Foreskin fibroblast (primary cell): ENCODE measurements at places on chromosomes 4 and X.
A peak's percentile ranks its signal among the peaks of the same experiment; 100 is the strongest.

DNA sequence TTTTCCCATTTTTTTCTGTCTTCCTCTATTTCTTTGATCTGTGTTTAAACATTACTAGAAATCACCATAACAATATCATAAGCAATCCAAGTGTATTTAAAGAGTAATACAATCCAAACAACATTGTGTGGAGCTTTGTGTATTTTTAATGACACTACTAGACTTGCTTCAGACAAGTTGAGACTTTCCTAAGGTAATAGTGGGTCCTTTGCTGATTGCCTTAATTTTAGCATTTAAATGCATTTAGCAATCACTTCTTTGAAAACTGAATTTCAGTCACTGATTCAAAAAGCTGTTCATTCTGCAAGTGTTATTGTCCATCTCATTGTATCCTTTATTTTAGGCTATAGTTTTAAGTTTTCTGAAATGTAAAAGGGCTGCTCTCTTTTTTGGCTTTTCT lies 804.8 kb downstream of the ADGRL3 start:
- DNase-seq: no peak

DNA sequence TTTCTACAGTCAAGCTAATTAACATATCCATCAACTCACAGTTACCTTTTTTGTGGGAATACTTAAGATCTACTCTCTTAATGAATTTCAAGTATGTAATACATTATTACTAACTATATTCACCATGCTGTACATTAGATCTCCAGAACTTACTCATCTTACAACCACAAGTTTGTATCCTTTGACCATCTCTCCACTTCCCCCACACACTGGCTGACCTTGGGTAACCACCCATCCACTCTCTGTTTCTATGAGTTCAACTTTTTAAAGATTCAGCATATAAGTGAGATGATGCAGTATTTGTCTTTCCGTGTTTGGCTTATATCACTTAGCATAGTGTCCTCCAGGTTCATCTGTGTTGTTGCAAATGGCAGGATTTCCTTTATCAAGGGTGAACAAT lies 30.5 kb upstream of the MAGED1 start:
- no peak for DNase-seq

GRCh38 chrX:122777766-122778165 lies 406.3 kb upstream of the GRIA3 start:
- DNase-seq: peak; percentile 2

- no peak for DNase-seq
These were observed 1066.9 kb upstream of the TENM3 start for GRCh38 chr4:181176306-181176705.

GRCh38 chrX:6568031-6568430 lies 33.1 kb upstream of the VCX3A start:
- DNase-seq: no peak

DNA sequence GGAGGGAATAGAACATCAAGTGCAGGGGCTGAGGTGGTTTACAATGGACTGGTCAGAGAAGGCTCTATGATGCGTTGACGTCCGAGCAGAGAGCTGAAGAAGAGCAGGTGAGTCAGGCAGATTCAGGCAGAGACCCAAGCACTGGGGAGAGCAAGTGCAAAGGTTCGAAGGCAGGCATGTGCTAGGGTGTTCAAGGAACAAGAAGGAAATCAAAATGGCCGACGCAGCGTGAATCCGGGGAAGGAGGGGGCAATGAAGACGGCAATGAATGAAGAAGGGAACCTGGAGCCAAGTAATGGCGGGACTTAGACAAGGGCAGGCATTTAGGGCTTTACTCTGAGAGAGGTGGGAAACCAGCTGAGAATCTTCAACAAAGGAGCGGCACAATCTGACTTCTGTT lies 56.8 kb upstream of the DCTD start:
- no peak for DNase-seq

DNA sequence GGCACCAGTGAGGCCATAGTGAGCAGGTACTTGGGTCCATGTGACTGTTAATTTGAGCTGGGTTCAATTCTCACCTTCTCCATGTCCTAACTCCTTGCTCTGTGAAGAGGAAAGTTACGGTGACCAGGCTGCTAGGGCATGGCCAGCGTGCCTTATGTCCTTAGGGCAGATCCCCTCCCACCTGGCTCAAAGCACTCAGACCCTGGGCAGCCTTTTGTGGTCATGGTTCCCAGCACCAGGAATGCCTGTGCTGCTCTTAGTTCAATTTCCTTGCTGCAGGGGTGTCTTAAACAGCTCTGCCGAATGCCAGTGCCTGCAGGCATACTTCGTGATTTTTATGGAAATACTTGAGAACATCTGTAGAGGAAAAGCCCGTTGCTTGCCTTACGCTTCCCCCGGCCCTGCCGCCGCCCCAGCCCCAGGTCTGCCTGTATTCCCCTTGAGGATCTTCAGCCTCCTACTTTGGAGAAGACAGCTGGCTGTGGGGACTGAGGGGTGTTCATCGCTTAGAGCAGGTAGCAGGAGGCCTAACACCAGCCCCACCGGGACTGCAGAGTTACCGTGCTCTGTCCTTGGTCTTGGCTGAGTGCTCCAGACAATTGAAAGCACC lies 3.1 kb upstream of the CDK16 start:
- DNase-seq: no peak
